ENCODE measurements at places on chromosomes 3 and 15.

DNA sequence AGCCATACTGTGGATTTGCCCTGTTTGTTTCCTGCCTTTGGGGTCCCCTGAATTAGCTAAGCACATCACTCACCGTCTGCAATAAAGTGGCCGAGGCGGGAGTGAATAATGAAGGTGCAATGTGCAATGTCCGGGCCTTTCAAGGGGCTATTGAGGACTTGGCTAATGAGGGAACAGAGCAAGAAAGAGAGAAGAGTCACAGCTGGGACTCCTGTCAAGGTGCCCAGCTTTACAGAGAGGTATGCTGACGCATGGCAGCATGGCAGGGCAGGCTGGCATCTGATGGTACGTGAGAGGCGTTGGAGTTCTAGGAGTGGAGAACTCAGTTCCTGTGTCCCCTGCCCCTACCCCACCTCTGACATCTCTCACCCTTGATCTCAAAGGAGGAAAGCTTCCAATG, 13.8 kb upstream of the ATP2B2 start:
- no peak for DNase-seq

GRCh38 chr15:98998279-98998678, 9.3 kb downstream of the PGPEP1L start:
- DNase-seq = no peak

DNA sequence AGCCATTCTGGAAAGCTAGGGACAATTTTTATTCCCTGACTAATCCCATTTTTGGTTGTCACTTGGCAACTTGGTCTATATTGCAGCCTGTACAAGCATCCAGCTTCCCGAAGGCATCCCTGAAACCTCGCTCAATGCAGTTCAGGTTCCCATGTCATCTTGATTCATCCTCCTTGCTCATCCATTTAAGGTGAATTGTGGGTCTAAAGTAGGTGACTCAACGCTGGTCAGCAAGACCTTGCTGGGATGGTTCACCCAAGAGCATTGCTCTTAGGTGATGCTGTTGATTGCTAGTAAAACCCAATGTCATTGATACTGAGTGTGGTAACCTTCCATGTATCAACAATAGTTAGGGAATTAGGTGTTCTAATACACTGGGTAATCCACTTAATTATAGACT, 13.1 kb upstream of the RAB8B start:
- no peak for DNase-seq

DNA sequence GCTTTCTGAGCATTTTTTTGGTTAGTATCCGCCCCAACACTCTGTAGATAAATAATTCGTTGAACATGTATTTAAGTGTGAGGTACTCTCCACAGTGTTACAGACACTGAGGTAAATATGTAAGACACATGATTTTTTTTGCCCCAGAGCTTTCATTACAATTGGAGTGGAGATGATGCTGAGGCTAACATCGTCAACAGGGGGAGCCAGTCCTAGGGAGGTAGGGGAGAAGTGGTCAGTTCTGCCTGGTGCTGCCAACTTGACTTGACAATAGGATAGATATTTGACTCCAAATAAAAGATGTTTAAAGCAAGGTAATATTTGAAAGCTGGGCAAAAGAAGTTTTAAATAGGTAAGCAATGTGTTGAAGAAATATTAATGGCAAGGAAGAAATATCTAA, 295.7 kb downstream of the UNC13C start:
- DNase-seq = no peak

DNA sequence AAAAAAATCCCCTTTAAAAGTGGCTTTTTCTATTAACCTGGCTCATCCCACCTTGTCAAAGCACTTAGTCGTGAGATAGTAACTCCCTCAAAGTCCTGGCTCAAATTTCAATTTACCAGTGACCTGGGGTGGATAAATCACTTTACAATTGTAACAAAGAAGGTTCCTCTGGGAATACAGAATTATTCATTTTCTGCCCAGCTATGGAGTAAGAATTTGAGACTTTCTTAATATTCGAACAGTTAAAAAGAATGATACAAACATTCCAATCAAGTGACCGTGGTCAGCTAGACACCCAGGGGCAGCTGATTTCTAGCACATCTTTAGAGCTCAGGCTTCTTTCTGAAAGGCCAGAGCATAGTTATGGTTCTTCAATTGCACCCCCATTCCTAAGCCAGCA, 291.0 kb upstream of the TGFBR2 start:
- peak; percentile 75 for DNase-seq

GRCh38 chr3:23966328-23966727, 21.2 kb downstream of the NR1D2 start:
- peak; percentile 89 for DNase-seq

DNA sequence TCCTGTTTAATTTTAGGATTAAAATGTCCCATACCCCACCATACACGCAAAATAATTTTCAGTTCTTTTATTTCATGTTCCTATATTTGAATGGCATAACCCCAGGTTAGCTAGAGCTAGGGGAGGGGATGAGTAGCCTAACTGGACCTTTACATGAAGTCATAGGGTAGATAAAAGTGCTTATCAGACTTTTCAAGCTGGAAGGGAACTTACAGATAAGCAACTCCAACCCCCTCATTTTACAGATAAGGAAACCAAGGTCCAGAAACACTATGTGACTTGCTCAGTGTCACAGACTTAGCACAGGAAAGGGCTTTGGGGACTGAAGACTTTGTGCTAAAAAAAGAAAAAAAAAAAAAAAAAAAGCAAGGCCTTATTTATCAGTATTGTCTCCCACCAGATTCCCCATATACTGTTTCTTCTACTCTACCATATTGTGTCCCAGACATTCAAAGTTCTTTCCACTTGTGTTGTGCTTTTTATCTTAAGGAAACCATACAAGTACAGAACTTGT, 10.6 kb upstream of the TNIK start:
- DNase-seq = no peak

- no peak for DNase-seq
Observed at GRCh38 chr3:27746838-27747237, 24.7 kb upstream of the EOMES start.

- peak; percentile 54 for DNase-seq
Observed at GRCh38 chr15:85313339-85313738, 67.1 kb upstream of the AKAP13 start.

- no peak for DNase-seq
Observed at GRCh38 chr3:55307622-55308021, 179.5 kb downstream of the WNT5A start.

GRCh38 chr3:2783261-2783660, 326.9 kb downstream of the IL5RA start:
- DNase-seq = no peak

- no peak for DNase-seq
Observed at GRCh38 chr15:48300038-48300437, 31.2 kb upstream of the DUT start.

GRCh38 chr15:38680775-38681174, 116.2 kb upstream of the RASGRP1 start:
- DNase-seq = no peak

- peak; percentile 62 for DNase-seq
Observed at GRCh38 chr3:40191850-40192448, 117.6 kb upstream of the EIF1B start.

GRCh38 chr3:58041826-58042324, 33.7 kb downstream of the FLNB start:
- DNase-seq = peak; percentile 92

GRCh38 chr3:114714957-114715460, 421.2 kb downstream of the TIGIT start:
- DNase-seq = no peak

DNA sequence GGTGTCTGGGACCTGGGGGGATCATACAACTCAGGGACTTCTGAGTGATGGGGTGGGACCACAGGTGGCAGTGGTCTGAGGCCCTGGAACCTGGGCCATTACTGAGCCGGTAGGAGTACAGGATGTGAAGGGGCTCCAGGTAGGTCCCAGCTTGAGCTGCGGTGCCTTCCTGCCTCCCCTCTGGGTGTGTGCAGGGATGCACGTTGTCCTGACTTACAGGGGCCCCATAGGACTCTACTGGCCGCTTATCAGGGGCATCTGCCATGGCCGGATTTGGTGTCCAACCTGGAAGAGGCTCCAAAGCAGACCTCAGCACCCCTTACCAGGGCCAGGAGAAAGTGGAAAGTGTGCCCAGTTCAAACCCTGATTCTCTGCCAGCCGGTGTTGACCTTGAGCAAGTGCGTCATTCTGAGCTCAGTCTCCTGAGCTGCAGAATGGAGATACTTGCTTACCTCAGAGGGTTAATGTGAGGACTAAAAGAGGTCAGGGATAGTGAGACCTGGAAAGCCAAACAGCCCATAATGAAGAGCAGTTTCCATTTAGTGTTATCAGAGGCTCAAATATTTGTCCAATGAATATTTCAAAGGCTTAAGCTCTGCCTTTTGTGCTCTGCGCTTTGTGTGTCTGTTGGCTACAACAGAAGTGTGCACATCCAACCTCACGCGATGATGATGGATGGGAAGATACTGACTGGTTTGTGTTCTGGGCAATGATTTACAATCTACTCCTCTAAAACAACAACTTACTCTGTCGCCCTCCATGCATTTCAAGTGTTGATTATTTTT, 35.4 kb upstream of the ESYT3 start:
- no peak for DNase-seq

DNA sequence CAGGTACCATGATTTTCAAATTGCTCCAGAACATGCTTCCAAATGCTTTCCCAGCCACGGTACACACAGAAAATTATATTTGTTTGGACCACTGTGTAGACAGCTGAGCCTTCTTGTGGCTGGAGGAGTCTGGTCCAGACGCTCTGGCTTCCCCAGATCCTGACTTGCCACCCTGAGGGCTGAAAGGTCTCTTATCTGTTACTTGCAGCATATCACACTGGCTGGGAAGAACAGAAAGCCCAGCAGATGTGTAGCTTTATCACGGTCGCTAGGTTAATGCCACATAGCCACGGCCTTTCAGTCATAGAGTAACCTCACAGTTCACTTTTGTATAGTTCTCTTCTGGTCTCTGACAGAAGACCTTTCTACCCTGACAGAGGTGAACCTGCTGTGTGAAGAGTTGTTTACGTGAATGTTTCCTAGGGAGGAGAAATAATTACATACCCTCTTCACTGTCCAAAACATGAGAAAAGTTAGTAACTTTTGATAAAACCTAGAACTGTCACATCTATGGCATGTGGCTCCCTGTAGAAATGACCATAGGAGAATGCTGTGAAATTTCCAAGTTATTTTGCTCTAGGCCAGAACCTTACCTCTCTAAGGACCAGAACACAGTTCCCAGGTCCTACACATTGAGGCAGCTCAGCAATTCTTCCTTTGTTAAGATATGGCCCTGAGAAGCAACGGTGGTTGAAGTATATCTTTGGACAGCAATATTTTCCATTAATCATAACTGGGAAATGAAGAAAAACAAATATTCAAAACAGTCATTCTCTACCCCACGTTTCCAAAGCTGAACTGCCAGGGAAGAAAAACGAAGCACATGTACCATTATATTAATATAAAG, 15.8 kb upstream of the STIMATE start:
- no peak for DNase-seq

All from EH (cell line).